ENCODE measurements at places on chromosomes 11 and 22.

DNA sequence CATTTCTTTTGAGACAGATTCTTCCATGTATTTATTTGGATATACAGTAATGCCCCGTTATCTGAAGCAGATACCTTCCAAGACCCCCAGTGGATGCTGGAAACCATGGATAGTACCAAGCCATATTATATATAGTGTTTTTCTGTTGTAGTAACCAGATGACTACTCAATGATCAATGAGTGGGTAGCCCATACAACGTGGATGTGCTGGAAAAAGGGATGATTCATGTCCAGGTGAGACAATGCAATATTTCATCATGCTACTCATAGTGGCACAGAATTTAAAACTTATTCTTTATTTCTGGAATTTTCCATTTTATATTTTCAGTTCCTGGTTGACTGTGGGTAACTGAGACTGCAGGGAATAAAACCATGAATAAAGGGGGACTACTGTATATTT lies 427.5 kb downstream of the METTL15 start:
- DNase-seq: no peak

- no peak for DNase-seq
These were observed 848.3 kb downstream of the TBC1D22A start for GRCh38 chr22:47610764-47611163.

DNA sequence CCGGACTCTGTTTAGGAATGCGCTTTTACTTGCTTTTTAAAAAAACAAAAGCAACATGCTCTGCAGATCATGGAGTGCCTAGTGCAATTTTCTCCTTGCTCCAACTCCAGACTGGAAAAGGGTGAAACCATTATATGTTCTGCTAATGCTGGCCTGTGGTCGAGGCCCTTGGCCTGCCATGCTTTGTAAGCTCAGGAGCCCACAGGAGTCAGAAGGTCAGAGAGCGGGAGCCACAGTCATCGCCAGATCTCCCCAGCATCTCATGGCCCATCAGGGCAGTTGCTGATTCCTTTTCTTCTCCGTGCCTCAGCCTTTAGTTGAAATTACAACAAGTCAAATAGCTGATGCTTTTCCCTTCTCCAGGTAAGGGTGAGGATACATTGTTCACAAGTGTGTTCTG lies 80.3 kb downstream of the DDIAS start:
- DNase-seq: no peak

- no peak for DNase-seq
These were observed 8.8 kb downstream of the POU2F3 start for GRCh38 chr11:120248551-120249278.

DNA sequence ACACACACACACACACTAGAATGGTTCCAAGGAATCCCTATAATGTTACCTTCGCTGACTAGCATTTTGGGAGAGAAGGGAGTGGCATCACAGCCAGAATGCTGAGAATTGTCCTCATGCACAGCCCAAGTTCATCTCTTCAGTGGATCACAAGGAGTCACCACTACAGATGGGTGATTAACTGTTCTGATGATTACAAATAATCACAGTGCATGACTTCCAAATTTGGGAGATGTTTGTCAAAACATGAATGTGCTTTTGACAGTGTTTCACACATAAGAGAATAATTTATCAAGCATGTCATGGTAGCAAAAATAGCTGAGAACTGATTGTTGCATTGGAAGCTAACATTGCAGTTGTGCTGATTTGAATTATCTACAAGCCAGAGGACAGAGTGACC lies 80.9 kb upstream of the SC5D start:
- no peak for DNase-seq

- DNase-seq: no peak
These were observed 127.9 kb upstream of the NTM start for GRCh38 chr11:131242476-131243000.

Data from AG04450 (cell line).